CD4-positive, alpha-beta memory T cell (primary cell): ENCODE measurements at places on chromosomes 2 and 18.

DNA sequence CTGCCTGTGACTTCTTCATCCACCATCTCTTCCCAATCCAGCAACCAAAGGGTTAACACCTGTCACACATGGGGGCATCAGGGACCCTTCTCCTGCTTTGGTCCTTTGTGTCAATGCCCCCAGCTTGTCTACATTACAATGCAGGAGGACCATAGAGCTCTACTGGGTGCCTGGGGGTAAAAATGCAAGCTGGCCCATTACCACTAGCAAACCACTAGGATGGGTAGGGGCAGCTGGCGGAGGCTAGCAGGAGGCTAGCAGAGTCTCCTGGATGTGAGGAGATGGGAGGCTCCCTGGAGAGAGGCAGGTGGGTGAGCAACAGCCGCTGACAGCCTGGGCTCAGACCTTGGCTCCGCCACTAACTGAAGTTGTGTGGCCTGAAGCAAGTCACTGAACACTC is 153.4 kb upstream of the SKOR2 start:
- no peak for DNase-seq

DNA sequence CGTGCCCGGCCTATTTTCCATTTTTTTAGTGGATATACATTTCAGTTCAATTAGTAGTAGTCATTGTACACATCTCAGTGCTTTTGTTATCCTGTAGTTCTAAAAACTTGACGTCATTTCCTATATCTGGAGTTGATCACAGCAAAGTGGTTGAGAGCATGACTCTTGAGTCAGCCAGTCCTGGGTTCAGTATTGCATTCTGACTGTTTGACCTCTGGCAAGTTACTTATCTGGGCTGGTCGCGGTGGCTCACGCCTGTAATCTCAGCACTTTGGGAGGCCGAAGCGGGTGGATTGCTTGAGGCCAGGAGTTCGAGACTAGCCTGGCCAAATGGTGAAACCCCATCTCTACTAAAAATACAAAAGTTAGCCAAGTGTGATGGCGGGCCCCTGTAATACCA is 50.4 kb upstream of the PPM1B start:
- no peak for DNase-seq

DNA sequence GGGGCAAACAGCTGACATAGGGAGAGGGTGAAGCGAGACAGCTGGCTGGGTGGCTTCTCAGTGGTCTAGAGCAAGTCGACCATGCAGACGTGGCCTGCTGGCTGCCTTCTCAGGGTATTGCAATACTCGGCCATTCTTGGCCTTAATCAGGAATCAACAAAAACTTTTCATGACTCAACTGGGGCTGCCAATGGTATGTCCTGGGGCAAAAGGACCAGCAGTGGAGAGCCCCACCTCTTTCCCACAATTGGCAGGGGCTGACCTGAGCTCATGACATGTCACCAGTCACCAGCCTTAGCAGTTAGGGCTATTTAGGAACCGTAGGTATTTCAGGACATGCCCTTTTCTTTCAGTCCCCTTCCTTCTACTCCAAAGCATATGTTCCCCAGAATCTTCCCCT is 19.1 kb downstream of the PLA2R1 start:
- no peak for DNase-seq

- no peak for DNase-seq
These were observed 56.8 kb downstream of the GPD2 start for GRCh38 chr2:156492979-156493378.

DNA sequence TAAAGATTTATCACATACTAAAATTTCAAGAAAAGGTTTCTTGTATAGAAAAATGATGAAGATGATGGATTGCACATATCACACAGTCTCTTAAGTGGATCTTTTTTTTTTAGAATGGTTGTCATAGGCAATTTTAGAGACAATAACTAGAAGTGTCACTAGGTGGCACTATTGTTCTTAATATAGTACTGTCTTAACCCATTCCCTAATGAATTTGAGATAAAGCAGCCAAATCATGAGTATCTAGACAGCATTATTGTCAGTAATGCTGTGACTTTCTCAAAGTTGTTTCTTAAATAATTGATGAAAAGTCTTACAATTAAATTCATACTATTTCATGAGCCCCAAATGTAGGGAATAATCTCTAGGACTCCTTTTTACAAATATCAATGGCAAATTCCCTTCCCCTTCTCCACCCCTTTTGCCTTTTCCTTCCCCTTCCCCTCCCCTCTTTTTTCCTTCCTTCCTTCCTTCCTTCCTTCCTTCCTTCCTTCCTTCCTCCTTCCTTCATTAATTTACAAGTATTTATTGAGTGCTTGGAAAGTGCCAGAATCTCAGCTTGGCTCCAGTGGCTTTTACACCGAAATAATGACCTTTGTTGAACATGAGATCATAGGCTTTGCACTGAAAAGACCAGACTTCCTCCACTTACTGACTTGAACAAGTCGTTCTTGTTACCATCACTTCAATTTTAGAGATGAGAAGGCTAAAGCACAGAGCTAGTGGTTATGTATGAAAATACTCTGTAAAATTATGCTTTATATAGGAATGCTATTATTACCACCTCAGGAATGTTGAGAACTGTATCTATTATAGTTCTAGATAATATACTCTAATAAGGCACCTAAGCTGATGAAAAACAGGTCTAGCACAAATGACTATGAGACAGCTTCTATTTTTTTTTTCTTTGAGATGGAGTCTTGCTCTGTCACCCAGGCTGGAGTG is 19.8 kb downstream of the MYL12B start:
- peak; percentile 72 for DNase-seq
